ENCODE measurements at places on chromosomes 7 and 10. TPM values are rescaled to one million over a fixed set of nuclear protein-coding genes. Genes with fewer than 3 reads are reported as not detected.

DNA sequence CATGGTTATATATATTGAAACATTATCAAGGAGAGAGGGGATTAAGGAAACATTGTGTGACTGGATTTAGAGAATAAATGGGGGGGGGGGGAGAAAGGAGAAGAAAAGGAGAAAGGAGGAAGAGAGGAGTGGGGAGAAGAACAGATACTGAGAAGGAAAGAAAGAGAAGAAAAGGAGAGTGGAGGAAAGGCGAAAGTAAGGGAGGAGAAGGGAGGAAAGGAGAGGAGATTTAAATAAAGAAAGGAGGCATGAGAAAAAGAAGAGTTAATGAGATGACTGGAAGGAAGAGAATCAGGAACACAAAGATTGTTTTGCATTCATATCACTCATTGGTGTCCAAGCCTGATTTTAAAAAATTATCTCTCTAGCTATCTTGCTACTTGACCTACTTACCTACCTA is 16.1 kb upstream of the TSPAN12 start:
- DNase-seq: no peak

GRCh38 chr10:112580267-112580666 is 133.3 kb downstream of the VTI1A start:
- DNase-seq: no peak

DNA sequence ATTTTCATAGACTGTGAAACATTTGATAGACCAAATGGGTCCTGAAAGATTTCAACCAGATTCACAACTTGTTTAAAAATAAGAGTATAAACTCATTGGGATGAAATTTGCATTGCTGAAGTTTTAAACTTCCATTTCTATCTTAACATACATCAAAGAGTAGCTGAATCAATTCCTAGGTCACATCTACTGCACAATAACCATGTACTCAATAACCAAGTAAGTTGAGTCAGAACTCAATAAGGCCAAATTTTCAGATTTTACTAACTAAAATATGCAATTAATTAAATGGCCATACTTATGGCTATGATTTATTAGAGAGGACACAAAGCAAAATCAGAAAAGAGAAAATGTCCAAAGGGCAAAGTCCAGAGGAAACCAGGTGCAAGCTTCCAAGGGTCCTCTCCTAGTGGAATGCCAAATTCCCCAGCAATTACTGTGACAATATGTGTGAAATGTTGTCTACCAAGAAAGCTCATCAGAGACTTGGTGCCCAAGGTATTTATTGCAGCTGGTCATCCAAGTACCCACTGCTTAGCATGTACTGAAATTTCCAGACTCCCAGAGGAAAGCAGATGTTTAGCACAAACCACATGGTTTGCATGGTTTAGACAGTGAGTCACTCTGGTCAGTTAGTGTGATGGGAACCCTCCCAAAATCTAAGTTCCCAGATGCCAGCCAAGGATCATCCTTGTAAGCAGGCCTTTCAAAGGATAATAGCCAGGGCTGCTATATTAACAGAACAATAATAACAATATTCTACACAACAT is 238.9 kb downstream of the IPMK start:
- DNase-seq: no peak

GRCh38 chr10:101573885-101574753 is 13.9 kb downstream of the POLL start:
- DNase-seq: no peak

The ATP5F1C gene
- total RNA-seq: 136 TPM

GRCh38 chr10:101513733-101514132 is 74.3 kb downstream of the POLL start:
- DNase-seq: no peak

DNA sequence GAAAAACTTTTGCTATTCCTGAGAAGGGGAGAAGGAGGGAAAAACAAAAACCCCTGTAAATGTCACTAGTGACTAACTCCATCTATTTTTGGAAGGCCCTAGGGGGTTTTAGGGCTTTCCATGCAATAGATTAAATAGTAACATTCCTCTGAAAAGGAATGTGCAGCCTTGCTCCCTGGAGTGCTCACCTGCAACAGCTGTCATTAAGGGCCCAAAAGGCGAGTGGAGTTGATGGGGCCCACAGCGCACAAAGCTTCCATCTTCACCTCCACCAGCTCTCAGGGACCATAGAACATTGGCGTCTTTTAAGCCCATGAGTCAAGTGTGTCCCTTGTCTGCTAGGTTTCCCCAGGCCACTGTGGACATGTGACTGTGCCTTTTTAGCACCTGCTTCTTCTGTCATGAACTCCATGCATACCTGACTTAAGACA is 58.0 kb upstream of the IL6 start:
- no peak for DNase-seq

DNA sequence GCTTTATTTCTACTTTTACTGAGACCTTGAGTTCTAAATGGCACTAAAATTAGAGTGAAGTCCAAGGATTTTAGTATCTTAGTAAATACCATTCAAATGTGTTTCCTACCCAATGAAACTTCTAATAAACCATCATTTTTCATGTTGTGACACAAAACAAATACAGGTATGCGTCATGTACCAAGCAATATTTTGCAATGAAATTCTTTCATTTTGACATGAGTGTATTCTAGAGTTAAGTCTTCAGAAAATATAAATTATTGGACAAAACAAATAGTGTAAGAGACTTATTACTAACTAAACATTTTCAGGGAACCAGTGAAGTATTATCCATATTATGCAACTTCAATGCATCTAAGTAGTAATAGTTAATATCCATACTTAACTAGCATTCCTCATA is 16.5 kb downstream of the HGF start:
- no peak for DNase-seq

The TSPAN33 gene
- total RNA-seq: 5.7 TPM

The OR6B1 gene
- total RNA-seq: not detected

GRCh38 chr7:94530109-94530508 is 20.5 kb downstream of the CASD1 start:
- DNase-seq: no peak

The H2BK1 gene
- total RNA-seq: not detected

GRCh38 chr10:17735166-17735941 is 16.6 kb upstream of the TMEM236 start:
- DNase-seq: no peak

The SHH gene
- total RNA-seq: not detected

GRCh38 chr7:133398506-133398905 is 145.6 kb downstream of the EXOC4 start:
- no peak for DNase-seq

The VSTM2A gene
- not detected for total RNA-seq

GRCh38 chr7:137080516-137081203 is 212.2 kb downstream of the CHRM2 start:
- DNase-seq: no peak

DNA sequence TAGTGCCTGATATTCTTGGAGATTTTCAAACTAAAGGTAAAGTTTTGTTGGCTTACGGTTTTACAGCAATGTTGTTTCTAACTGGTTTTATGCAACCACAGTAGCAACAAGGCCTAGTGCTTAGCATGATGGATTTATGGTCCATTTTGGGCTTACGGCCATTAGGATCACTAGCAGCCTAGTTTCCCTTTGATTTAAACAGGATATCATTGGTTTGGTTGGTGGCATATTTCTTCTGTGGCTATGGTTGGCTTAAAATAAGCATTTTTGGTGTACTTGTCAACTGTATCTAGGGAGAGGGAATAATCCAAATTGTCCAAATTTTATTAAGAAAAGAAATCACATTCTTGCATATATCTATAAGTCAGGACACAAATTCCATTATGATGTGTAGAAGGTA is 194.0 kb downstream of the HDAC9 start:
- DNase-seq: no peak

GRCh38 chr7:24885305-24885704 is 94.7 kb downstream of the OSBPL3 start:
- no peak for DNase-seq

GRCh38 chr7:157402388-157402703 is 65.5 kb downstream of the DNAJB6 start:
- DNase-seq: no peak

- DNase-seq: no peak
Measured at GRCh38 chr7:114086914-114087652, 168.3 kb upstream of the PPP1R3A start.

DNA sequence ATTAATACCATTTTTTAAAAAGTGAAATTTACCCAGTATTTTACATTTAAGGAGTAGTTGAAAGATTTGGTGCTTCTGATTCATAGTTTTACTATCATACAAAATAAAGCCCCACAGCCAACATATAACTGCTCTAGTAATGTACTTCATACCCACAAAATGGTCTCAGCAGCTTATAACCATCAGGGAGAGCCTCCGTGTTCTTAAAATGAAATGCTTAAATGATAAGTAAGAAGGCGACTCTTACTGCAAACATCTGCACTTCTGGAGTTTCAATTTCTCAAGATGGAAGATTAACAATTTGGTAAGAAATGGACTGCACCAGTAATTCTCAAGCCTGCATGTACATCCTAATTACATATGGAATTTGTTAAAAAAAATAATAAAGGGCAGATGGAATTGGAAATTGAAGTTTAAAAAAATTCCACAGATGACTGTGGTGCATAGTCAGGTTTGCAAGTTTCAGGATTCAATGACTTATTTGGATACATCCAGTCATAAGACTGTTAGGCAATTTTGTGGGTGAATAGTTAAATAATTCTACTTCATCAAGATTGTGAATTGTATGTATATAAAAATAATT is 461.0 kb downstream of the KIF20B start:
- no peak for DNase-seq

GRCh38 chr10:21265622-21266021 is 259.9 kb downstream of the SKIDA1 start:
- DNase-seq: no peak

- DNase-seq: no peak
Measured at GRCh38 chr10:84548869-84549268, 220.5 kb downstream of the CCSER2 start.

- no peak for DNase-seq
Measured at GRCh38 chr10:114408112-114408967, 4.0 kb upstream of the AFAP1L2 start.

DNA sequence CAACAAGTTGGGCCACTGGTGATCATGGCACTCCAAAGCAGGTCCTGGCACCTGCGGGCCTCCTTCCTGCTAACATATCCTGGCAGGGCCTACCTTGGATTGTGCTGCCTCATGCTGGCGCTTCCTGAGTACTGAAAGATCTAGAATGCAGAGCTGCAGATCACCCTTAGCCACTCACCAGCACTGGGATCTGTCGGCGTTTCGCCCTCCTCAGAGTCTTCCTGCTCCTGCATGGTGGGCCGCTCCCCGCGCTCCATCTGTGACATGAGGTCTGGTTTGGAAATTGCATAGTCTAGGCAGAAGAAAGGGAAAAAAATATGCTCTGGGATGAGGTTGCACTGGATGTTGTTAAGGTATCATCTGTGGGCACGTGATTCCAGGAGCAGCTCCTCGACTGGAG is 10.0 kb downstream of the ZNF777 start:
- DNase-seq: no peak

The SRRT gene
- 105 TPM for total RNA-seq

DNA sequence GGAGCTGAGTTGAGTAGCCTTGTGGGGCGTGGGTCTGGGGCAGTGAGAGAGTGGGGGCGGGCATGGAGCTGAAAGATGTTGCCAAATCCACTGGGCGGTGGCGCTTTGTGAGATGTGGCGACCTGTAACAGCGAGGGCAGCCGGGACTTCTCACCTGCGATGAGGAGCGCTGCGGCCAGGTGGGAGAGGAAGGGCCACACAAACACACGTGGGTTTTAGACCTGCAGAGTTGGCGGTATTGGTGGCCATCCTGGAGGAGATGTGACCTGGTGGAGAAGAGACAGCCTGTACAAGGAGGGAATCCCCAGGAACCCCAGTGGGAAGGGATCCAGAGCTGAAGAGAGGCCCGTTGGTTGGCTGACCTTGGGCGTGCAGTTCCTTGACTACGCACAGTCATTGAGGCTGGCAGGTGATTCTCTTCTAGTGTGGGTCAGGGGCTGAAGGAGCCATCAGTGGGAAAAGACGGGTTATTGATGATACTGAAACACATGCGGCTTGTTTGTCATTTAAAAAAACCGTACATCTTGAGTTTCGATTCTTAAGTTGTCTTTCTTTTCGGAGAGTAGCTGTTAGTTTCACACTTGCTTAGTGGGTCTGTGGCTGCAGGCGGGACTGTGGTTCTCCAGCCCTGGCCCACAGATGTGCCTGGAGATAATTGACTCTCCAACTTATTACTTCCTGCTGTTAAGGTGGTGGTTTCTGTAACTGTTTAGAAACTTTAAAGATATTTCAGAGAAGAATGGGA is 2.4 kb downstream of the CHST12 start:
- DNase-seq: no peak

The KIF20B gene
- 7.2 TPM for total RNA-seq

DNA sequence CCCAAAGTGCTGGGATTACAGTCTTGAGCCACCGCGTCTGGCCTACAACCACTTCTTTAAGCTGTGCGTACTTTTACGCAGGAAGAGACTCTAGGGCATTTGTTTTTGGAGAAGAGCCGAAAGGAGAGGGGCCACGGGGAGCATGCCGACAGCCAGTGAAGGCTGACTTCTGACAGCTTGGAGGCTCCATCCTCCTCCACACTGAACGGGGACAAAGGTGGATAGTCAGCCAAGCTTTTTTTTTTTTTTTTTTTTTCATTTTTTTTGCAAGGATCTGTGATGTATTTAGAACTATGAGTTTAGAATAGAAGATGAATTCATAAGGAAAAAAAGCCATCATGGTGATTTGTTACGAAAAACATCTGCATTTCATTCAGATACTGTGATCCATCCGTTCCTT is 221.7 kb downstream of the ARHGAP21 start:
- no peak for DNase-seq

- no peak for DNase-seq
Measured at GRCh38 chr10:128230401-128230800, 104.2 kb upstream of the MKI67 start.

Measured in chondrocyte (in vitro differentiated cells).